ENCODE measurements at places on chromosomes 16 and 17. TPM values are rescaled to one million over a fixed set of nuclear protein-coding genes. Genes with fewer than 3 reads are reported as not detected.
A peak's percentile ranks its signal among the peaks of the same experiment; 100 is the strongest.

DNA sequence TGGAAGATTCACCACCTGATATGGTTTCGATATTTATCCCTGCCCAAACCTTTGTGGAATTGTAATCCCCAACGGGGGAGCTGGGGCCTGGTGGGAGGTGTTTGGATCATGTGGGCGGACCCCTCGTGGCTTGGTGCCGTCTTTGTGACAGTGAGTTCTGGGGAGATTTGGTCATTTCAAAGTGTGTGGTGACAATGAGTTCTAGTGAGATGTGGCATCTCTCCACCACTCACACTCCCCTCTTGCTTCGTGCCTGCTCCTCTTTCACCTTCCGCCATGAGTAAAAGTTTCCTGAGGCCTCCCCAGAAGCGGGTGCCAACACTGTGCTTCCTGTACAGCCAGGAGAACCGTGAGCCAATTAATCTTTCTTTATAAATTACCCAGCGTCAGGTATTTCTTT, 9.7 kb downstream of the CCDC57 start:
- no peak for DNase-seq

DNA sequence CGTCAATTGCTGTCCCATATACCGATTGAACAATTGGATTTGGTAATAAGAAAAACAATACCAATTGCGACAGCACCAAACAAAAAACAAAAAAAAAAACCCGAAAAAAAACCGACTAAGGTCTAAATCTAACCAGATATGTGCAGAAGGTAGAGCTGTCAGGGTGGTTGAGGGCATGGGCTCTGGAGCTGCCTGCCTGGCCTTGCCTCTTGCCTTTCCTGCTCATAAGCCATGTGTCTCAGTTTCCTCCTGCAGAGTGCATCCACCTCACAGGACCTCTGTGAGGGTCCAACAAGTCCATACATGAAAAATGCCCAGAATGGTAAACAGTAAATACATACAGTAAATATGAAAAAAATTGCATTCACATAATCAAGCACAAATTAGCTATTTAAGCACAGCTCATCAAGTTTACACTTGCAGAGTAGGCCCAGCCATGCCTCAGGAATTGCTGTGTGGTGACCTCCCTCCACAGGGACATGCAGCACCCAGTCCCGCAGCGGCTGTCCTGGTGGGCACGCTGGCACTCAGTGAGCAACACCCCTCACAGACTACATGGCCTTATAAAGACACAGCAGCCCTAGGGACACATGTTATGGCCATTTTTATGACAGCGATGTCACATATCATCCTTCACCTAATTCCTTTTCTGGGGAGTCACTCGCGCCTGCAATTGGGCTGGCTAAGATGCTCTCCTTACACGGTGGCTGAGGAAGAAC, 17.9 kb downstream of the TBC1D28 start:
- DNase-seq: no peak

DNA sequence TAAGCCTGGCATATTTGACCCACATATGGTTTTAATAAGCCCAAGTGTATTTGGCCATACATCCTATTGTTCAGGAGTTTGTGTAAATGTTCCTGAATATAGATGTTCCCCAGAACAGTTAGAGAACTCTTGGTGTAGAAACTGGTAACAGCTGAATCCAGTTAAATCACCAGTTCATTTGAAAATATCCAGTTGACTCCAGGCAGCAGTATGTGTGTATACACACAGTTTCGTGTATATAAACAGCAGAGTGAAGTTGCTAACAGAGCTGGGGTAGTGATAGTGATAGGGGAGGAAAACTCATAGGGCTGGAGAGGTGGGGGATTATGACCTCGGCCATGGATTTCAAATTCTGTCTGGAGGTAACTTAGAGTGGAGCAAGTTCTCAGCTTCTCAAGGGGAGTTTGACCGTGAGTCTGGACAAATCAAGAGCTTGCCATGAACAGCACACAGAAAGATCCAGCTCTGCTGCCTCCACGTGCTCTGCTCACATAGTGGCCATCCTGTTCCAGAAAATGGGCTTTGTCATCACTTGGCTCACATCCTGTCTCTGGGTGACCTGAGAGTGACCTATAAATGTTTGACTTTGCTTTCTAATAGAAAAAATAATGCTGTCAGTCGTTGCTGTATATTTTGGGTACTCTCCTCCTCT, 30.6 kb upstream of the MMD start:
- no peak for DNase-seq

KRT31 gene
- not detected for total RNA-seq

- DNase-seq: peak; percentile 58
These were observed 3.6 kb downstream of the TP53I13 start for GRCh38 chr17:29571883-29572681.

GRCh38 chr16:77324729-77325128, 110.1 kb downstream of the ADAMTS18 start:
- no peak for DNase-seq

- DNase-seq: no peak
These were observed 12.6 kb upstream of the ASGR1 start for GRCh38 chr17:7191571-7192270.

KRTAP16-1 gene
- total RNA-seq: not detected

DNA sequence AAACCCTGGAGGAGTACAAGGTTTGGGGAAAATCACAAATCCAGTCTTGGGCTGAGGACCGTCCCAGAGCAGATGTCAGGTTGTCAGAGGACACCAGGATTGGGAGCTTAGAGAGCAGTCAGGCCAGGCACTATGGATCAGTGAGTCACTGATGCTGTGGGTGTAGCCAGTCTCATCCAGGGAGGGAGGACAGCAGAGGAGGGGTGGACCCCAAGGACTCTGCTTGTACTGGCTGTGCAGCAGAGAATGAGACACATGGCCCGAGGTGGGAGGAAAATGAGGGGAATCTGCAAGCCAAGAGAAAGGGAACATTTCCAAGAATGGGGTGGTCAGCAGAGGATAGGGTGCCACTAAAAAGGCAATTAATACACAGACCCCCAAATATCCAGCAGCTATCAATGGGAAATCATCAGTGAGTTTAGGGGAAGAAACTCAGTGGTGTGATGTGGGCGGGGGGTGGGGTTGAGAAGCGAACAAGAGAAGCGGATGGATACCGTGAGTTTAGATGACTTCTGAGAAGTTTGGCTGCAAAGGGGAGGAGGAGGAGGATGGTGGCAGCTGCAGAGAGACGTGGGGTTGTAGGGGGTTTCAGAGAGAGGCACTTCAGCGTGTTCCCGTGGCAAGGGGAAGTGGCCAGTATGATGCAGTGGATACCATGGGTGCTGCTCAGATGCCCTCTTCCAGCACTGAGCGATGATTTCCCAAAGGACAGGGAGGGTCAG, 43.9 kb downstream of the ARHGAP27 start:
- DNase-seq: no peak

KRTAP3-2 gene
- total RNA-seq: not detected

MYL4 gene
- 1.1 TPM for total RNA-seq
